A549 treated with DMSO at 1 μM for 4 hours (cell line): ENCODE measurements at places on chromosomes 11 and 22. TPM values are rescaled to one million over a fixed set of nuclear protein-coding genes. Genes with fewer than 3 reads are reported as not detected.

Gene SMTNL1
- not detected in 5 replicates for total RNA-seq

Gene RHBDD3
- 22.0 to 33.6 TPM (median 28.0 TPM) in 5 replicates for total RNA-seq

Gene CFAP300
- total RNA-seq = 5.6 to 10.1 TPM (median 6.5 TPM) in 5 replicates

Gene OR56B4
- not detected in 5 replicates for total RNA-seq

Gene MUC5AC
- 2.3 to 5.4 TPM (median 4.6 TPM) in 5 replicates for total RNA-seq

Gene RAG2
- not detected in 5 replicates for total RNA-seq

Gene TALDO1
- 427 to 504 TPM (median 430 TPM) in 5 replicates for total RNA-seq
